Mammary epithelial cell (primary cell): ENCODE measurements at places on chromosomes 5 and 9.

- no peak for DNase-seq
Observed at GRCh38 chr5:14101922-14102321, 41.2 kb upstream of the TRIO start.

DNA sequence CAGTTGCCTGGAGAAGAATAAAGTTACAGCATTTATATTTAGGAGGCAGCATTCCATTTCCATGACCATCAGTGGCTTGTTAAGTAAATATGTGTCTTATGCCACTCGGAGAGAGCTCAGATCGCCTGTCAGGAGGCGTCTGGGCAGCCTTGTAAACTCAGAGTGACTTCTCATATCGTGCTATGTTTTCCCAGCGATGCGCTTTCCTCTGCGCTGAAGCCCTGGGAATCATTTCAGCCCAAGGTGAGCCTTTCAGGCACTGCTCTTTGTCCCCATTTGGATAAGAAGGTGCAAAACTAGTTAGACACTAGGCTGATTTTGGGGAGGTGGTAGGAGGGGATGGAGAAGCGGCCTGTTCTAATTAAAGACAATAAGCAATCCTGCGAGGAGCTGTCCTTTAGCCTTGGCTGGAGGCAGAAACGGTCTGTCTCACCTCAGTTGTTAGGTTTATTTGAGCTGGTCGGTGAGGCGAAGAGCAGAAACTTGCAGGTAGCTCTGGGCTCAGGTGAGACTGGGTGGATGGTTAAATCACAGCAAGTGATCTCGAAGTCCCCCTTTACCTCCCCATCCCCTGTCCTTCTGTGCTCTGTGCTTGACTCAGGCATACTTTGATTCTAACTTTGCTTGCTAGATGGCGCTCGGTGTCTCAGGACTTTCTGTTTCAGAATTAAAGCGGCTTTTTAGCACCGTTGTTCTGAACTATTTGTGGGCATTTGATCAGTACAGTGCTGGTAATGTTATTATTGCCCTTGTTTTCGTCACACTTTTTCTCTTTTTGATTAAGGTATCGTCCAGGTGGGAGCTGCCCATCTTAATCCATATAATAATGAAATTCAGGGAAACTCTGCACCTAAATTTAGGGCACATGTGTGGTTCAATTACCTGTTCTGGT, 24.6 kb downstream of the NR2F1 start:
- peak; percentile 41 for DNase-seq

DNA sequence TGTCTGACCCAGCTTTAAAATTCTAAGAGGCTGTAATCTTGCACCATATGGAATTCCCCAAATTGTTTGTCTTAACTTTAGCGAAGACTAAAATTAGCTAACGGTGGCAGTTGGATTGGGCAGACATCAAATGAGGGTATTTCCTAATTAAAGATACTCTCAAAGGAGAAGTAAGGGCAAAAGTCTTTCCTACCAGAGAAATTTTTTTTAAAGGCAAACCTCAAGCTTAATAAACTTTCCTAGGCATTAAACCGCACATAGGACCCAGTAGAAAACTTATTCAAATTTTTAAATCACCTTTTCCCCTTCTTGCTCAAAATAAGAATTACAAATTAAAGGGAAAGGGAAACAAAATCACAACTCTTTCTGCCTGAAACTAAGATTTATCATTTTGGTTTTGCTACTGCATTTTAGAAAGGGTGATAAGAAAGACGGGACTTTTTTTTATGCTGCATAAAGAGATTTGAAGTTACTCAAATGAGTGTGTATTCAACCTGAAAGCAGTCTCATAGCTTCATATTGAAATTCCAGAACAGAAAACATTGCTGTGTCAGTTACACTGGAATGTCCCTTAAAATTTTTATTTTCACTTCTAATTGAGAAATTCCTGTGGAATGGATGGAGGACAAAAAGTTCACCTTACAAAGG, 189.1 kb upstream of the PTGER4 start:
- DNase-seq = no peak

- no peak for DNase-seq
Observed at GRCh38 chr5:111461934-111462333, 50.4 kb downstream of the STARD4 start.

- peak; percentile 39 for DNase-seq
Observed at GRCh38 chr9:136342181-136343120, 15.1 kb downstream of the GPSM1 start.

DNA sequence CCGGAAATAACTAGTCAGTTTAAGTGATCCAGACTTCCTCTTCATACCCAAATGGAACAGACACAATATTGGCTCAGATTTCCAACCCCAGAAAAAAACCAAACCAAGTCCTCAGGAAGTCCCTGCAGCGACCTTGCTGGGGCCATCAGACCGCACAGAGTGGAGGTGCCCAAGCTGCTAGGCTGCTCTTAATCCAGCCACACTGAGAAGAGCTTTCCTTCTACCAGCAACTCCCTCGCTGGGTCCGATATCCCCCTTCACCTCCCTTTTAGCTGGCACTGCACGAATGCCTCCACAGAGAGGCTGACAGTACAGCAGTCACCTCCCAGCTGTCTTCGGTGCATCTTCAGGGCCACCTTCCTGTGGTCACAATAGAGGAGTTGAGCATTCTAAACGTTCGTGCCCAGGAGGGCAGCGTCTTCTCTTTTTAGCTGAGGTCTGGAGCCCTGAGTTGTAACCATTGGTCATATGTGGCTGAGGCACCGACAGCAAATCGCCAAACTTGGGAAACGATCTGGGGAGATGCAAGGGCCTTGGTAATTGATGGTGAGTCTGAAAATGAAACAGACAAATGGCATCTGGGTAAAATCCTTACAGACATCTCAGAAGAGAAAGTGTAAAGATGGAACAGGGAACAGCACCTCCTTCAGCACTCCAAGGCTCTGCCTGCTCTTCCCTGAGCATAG, 5.7 kb downstream of the NAIF1 start:
- DNase-seq = no peak

DNA sequence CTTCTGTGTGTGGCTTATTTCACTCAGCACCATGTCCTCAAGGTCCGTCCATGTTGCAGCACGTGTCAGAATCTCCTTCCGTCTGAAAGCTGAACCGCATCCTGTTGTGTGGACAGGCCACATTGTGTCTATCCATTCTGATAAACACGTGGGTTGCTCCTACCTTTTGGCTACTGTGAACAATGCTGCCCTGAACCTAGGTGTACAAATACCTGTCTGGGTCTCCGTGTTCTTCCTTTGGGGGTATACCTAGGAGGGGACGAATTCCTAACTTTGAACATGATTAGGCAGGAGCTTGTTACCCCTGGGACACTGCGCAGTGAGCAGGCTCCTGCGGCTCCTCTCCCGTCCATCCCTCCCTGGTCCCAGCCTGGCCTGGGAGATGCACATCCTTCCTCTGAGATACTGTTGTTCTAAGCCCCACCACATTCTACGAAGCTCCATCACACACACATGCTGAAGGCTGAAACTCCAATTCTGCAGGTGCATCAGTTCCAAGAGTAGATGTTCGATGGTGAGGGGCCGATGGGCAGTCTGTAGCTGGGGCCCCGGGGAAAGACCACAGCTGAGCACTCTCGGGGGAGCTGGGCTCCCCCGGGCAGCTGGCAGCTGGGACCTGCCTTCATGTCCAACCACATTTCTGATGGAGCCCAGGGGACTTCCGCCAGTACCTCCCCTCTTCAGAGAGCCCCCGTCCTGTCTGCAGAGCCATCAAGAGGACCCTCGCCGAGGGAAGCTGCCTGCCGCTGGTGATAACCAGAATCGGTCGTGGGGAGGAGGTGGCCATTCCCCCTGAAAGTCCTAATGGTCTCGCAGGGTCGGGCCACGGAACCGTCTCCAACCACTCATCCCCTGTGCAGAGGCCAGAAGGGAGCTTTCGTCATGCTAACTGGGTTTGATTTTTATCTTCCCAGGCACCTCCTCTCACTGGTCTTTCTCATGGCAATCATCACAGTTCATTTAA, 120.9 kb downstream of the COL23A1 start:
- no peak for DNase-seq

DNA sequence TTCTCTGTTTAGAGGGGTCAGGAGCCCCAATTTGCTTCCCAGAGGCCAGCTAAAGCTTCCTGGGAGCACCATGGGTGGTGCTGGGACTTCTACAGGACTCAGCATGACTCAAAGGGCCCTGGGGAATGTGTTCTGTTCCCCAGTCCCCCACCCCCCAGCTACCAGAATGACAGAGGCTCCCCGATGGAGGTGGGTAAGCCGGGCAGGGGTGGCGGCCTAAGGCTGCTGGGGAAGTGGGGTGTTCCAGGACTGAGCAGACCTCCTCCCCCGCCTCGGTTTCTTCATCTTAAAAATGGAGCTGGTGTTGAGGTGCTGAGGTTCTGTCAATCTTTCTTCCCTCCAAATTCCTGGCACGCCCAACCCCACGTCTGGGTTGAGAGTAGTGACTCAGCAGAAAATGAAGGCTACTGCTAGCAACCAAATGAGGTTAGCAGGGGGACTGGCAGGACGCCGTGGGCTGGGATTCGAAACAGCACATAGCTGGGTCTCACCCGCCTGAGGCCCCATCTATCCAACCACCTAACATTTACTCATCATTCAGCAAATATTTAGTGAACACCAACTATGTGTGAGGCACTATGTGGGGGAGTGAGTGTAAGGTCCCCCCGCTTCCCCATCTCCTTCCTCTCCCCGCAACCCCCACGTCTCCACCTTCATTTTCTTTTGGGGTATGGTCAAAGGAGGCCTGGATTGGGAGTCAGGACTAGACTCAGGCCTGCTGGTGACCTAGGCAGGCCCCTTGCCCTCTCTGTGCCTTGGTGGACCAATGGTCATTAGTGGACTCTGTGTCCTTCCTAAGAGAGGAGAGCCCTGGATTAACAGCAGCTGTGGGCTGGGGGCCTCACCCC, 50.2 kb downstream of the C9orf50 start:
- DNase-seq = peak; percentile 53

- DNase-seq = no peak
Observed at GRCh38 chr5:176725521-176726280, 78.4 kb downstream of the TSPAN17 start.

DNA sequence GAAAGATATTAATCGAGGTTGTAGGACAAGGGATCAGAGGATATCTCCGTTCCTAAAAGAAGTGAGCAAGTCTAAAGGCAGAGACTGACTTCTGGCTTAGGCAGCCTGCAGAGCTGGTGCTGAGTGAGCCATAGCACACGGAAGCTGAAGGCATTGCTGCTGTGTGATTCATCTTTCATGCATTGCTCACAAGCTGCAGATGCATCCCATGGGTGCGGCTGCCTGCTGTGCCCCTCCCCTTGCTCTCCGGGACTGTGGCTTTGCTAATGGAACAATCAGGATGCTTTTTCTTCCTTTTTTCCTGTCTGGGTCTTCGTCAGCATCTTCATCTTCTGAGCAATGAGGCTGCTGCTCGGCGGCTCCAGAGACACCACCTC, 341.4 kb downstream of the DIRAS2 start:
- DNase-seq = peak; percentile 86

DNA sequence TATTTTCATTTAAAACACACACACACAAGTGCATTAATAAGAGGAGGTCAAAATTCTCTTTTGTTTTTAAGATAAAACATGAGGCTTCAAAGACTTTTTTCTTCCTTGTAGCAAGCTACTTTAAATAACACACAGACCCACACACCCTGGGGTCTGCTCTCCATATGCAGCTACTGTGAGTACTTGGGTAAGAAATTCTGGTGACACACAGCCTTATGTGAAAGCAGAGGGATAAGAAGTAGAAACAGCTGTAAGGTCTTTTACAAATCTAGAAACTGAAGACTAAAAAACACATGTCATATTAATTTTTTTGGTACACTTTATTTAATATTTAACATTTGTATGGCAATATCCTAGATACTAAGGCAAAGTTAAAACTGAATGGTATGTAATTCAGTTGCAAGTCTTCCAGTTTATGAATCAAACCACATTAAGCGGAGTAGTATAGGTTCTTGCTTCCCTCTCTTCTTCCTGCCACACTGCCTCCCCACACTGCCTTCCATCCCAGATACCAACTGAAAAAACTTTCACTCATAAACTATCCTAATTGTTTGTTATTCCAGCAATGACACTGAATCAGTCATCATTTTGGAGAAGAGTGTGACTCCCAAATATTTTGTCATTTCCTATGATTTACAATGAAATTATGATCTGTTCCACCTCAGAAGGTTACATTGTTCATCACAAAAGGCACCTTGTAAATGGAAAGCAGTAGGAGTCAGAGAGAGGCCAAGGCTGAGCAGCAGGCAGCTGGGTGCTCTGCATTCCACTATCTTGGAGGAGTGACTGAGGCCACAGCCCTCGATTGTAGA, 92.0 kb downstream of the PLCXD3 start:
- DNase-seq = peak; percentile 70

DNA sequence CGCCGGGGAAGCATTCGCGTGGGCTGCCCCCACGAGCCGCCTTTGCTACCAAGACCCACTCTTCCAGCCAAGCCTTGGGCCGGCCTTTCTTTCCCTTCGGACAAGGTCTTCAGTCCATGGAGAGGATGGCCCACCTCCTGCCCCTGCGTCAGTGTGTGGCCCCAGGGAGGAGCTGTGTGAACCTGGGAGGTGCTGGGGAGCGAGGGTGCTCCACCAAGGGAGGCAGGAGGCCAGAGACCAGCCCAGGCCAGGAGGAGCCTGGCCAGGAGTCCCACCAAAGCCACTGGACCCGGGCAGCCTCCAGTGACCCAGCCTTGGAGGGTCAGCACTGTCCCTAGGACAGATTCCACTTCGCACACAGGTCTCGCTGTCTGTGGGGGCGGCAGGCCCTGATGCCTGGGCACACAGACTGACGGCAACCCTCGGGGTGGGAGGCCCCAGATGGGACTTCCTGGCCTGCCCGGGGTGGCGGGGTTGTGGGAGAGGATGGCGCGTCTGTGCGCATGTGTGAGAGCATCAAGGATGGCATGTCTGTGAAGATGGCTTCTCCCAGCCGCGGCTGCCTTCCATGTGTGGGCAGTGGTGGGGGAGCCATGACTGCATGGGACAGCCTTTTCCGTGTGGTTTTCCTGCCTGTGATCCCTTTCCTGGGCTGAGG, 113.3 kb upstream of the LPCAT1 start:
- no peak for DNase-seq

DNA sequence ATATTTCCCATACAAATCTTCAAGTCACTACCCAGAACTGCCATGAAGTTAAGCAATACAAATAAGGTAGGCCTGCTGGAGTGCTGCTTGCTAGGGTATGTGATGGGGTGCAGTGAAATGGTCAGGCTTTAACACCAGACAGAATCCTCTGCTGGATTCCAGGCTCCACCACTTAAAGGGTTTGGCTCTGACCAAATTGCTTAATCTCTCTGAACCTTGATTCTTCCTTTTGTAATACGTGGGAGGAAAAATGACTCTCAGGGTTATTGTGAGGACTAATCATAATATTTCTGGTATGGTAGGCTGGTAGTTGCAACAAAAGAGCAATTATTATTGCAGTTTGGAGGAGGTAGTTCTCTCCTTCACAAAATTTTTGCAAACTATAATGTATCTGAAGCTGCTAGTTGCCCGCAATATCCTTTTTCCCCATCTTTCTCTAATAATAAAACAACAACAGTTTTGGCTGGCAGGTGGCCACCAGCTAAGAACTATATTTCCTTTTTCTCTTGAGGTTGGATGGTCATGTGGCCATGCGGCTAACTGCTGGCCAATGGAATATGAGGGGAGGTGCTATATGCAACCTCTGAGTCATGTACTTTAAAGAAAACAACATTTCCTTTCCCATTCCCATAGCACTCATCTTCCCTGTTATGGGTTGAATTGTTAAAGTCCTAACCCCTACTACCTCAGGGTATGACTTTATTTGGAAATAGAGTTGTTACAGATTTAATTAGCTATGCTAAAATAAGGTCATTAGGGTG, 44.1 kb downstream of the CCL28 start:
- DNase-seq = peak; percentile 47
